Gastroesophageal sphincter (tissue), 4 donors: ENCODE measurements at places on chromosomes 13 and 19.

DNA sequence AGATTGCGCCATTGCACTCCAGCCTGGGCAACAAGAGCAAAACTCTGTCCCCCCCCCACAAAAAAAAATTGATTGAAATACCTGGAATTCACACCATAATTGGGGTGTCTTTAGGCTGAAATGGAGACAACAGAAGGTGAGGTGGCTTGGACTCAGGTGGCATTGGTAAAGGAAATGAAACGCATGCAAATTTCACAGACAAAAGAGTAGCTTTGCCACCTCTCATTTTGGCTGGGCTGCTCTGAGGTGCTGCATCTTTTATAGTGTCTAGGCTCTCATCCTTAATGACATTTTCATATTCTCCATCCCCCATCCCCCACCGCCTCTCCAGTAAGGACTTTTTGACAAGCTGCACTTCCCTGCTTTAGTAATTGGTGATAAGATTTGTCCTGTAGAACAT, 6.9 kb downstream of the UBE2L5 start:
- ATAC-seq: no peak

DNA sequence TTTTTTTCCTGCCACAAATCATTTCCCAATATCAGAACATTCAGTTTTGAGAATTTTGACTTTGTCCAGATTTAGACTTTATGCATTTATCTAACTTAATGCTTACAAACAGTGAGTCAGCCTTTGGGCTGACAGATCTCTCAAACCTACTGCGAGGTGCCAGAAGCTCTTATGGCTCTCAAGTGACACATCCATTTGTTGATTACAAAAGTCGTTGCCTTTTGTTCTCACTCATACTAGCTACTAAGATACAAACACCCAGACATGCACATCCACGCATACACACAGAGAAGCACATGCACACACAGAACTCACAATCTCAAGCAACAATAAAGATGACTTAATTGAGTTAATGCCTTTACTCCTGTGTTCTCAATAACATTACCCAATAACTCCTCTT, 1147.5 kb downstream of the DIAPH3 start:
- no peak for ATAC-seq

DNA sequence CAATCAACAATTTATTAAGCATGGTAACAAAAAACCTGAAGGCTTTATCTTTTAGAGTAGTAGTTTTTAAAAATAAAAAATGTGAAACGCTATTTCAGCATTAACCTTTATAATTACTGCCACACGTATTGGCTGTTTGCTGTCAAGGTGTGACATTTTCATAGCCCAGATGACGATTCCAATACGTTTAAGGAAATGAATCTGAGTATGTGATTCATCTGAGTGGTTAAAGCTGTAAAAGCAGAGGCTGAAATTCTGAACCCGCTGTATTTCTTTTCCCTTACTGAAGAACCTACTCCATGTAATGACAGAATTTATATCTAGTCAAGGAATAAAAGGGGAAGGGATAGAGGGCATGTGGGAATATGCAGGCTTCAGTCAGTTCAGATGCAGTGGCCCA, 166.0 kb downstream of the LMO7 start:
- ATAC-seq: no peak

- no peak for ATAC-seq
Measured at GRCh38 chr19:9868983-9869617, 34.0 kb downstream of the PIN1 start.

DNA sequence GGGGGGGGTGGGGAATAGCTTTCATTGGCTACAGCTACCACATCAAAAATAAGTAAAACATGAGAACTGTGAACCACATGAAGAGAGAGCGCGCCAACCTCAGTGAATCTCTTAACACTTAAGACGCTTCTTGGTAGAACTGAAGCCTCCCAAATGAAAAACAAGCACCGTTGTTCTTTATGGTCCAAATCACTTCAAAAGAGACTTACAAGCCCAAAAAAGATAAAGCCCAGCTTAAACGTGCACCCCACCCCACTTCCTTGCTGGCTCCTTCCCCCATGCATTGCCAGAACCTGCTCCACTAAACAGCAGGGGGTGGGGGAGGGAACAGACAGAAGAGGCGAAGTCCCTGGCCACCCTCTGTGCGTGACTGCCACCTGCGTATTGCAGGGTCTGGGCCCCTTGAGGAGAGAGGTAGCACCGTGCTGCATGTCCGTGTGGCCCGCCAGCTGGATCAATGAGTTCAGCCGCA, 479.1 kb downstream of the FOXO1 start:
- ATAC-seq: no peak

- no peak for ATAC-seq
Measured at GRCh38 chr13:77584106-77584505, 48.6 kb downstream of the SCEL start.

GRCh38 chr19:38949580-38950367, 19.0 kb downstream of the MRPS12 start:
- ATAC-seq: peak; percentile 87

DNA sequence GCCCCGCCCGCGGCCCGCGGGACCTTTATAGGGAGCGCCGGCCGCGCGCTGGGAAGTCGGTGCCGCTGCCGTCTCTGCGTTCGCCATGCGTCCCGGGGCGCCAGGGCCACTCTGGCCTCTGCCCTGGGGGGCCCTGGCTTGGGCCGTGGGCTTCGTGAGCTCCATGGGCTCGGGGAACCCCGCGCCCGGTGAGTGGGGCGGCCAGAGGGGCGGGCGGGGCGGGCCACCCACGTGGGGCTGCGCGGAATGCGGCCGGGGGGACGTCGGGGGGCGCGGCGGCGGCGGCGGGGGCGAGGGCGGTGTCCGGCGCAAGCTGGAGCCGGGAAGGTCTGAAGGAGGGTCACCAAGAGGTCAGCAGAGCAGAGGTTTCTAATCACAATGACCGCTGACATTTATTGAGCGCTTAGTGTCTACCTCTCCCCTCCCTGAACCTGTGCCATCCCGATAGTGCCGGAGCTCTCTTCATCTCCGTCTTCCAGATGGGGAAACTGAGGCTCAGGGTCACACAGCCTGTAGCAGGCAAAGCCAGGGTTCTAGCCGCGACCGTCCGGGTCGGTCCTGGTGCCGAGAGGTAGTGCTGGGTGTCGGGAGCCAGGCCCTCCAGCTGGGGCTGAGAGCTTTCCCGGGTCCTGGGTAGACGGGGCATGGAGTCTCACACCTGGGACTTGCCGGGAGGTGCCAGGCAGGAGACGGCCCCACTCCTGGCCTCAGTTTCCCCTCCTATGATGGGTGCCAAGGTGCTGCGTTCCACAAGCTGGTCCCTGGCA, at the start of gene FSTL3:
Gene FSTL3, plus strand, starts transcription at position 54 of the 767 bp plus-strand sequence. Its CDS starts 32 bp downstream, at position 86.
- ATAC-seq: no peak

DNA sequence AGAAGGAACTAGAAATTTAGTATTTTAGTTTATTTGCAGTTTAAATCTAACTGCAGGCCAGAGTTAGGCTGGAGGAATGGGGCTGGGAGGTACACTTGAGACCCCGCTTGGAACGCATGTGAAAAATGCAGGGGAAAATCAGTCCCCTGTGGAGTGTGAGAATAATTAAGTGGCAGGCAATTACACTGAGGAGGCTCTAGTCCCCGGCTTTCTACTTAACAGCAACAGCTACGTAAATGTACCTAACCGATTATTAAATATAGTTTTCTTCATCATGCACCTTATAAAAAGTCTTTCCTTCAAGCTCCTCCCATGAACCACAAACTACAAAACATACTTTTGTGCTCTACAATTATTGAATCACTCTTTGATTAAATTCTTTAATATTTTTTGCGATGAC, 804 bp downstream of the ZNF708 start:
- no peak for ATAC-seq

DNA sequence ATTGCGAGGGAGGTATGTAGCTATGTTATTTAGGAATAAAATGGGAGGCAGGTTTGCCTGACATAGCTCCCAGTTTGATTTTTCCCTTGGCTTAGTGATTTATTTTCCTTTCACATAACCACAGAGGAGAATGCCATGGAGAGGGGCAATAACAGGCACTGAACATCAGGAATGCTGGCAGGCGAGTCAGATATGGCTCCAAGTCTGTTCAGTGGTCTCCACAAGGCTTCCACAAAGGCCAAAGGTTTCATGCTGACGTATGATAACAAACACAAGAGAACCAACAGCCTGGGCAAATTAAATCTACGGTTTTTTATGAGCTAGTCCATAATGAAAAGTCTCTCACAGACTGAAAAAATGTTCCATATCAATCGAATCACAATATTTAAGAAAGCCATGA, 66.7 kb downstream of the SUCLA2 start:
- no peak for ATAC-seq

GRCh38 chr19:13723206-13723605, 41.1 kb upstream of the MRI1 start:
- ATAC-seq: no peak

DNA sequence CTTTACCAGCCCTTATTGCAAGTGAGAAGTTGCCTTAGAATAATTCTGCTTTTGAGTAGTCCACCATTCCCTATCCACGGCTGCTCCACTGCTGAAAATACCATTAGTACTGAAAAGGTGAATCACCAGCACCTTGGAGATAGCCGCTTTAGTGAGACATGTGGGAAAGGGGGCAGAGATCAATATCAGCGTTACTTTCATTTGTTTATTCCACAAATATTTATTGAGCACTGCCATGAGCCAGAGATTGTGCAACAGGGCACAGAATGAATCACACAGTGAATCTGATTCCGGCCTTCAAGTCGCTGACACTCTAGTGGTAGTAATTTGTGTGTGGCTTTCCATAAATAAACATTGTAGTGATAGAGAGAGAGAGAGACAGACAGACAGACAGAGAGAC, 31.5 kb upstream of the MYO16 start:
- ATAC-seq: no peak

GRCh38 chr19:35497406-35497805, 7.1 kb upstream of the KRTDAP start:
- ATAC-seq: no peak

DNA sequence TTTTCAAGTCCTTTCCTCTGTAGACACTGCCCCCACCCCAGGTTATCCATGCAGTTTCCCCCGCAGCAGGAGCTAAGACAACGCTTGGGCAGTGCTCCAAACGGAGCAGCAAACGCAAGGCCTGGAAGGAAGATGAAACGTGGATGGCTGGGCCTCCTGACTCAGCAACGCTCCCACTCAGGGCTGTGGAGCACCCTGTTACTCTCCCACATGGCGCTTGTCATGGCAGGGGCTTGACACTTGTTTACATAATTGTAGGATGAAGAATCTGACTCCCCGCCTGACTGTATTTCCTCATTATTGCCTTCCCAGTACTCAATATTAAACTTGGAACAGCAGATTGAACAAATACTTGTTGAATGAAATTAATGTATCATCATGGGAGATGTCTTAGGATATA, 799 bp upstream of the C1QTNF9B start:
- peak; percentile 76 for ATAC-seq

- no peak for ATAC-seq
Measured at GRCh38 chr19:19207637-19208572, 3.9 kb upstream of the NCAN start.

GRCh38 chr19:17026706-17027534, at the start of gene CPAMD8:
TSS of gene CPAMD8 (minus strand) at chr19:17026810. CDS start at chr19:17026642, 168 bp downstream.
- ATAC-seq: peak; percentile 25

GRCh38 chr19:17565611-17566010, 10.2 kb downstream of the COLGALT1 start:
- no peak for ATAC-seq

- ATAC-seq: no peak
Measured at GRCh38 chr13:50359041-50359367, 343.8 kb downstream of the KCNRG start.

DNA sequence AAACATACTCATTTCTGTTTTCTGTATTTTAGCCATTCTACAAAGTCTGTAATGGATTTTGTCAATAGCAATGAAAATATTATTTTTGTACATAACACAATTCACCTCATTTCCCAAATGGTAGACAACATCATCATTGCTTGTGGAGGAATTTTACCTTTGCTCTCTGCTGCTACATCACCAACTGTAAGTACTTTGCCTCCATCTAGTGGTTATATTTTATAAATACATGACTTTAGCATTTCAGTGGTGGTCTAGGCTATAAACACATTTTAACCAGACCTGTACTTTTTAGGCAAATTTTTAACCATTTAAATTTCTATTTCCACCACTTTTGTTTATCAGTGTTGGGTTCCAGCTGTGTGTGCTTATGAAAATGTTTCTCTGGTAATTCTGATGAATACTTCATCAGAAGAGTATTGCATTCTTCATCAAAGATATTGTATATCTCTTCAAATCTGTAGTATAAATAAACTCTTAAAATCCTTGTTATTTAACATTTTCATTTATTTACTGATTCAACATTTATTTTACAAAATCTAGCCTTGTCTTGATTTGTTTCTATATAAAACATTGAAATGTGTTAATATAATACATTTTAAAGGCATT, 222.4 kb downstream of the NBEA start:
- no peak for ATAC-seq

DNA sequence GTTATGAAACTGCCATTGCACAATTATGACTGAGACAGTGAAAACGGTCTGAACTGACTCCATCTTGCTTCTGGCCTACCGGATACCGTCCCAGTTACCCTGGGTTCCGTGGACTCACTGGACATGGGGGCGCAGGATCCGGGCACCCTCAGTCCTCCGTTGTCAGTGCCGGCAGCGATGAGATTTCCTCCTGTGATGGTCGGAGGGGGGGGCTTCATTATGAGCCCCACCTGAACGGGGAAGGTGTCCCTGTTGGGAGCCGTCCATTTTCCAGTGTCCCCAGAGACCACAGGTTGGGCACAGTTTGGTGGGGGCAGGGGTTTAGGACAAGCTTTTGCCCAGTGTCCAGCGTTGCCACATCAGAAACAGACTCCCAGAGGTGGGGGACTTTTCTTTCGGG, 23.4 kb downstream of the TMEM255B start:
- ATAC-seq: no peak

DNA sequence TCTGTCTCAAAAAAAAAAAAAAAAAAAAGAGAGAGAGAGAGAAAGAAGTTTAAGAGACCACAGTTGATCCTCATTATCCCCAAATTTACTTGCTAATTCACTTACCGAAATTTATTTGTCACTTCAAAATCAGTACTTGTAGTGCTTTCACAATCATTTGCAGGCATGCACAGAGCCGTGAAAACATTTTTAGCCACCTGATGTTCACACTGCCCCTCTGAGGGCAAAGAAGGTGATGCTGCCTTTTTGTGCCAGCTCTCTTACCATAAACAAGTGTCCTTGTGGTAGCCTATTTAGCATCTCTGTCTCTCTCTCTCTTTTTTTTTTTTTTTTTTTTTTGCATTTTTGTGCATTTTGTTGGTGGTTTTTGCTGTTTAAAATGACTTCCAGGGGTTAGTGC, 24.1 kb upstream of the CASP14 start:
- no peak for ATAC-seq

- ATAC-seq: no peak
Measured at GRCh38 chr19:15663247-15663646, 9.6 kb upstream of the CYP4F12 start.

GRCh38 chr13:99432609-99433542, 68.4 kb upstream of the TM9SF2 start:
- peak; percentile 67 for ATAC-seq

GRCh38 chr13:86591862-86592261, 792.6 kb upstream of the SLITRK6 start:
- ATAC-seq: no peak
